ENCODE measurements at places on chromosomes 1 and 21.

DNA sequence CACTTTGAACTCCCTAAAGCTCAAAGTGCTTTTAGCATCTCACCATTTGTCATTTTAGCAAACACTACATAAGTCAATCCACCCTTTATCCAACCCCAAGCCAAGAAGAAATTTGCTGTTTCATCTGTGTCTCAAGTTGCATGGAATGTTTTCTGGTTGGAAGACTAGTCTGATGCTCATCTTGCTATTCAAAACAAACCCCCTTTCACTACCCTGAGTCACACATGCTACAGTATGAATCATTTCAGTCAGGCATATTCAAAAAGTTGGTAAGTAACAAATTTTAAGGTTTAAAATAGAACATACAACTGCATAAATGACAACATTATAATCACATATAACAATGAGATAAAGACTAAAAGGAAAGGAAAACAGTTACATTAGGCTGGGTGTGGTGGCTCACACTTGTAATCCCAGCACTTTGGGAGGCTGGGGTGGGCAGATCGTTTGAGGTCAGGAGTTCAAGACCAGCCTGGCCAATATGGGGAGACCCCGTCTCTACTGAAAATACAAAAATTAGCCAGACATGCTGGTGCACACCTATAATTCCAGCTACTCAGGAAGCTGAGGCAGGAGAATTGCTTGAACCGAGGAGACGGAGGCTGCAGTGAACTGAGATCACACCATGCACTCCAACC, 38.7 kb downstream of the DSTYK start:
- no peaks in the 10 kb centered on the region for H3K27me3 ChIP-seq
- no peak for DNase-seq
- no peaks in the 10 kb centered on the region for H3K4me1 ChIP-seq
- H3K4me3 ChIP-seq = no peak overlapping the region
- no peak overlapping the region for H3K27ac ChIP-seq
- H3K36me3 ChIP-seq = peaks cover 32% of the 10 kb centered on the region

- H3K4me3 ChIP-seq = peak overlapping the region; percentile 10
- no peaks in the 10 kb centered on the region for H3K36me3 ChIP-seq
- no peak for DNase-seq
- peaks cover 31% of the 10 kb centered on the region for H3K4me1 ChIP-seq
Observed at GRCh38 chr1:26409191-26409807, 1.3 kb upstream of the LIN28A start.

GRCh38 chr1:185495007-185495406, 178.0 kb upstream of the IVNS1ABP start:
- no peaks in the 10 kb centered on the region for H3K36me3 ChIP-seq
- H3K4me3 ChIP-seq = no peak overlapping the region
- no peak overlapping the region for H3K27ac ChIP-seq
- H3K27me3 ChIP-seq = no peaks in the 10 kb centered on the region
- no peak for DNase-seq

DNA sequence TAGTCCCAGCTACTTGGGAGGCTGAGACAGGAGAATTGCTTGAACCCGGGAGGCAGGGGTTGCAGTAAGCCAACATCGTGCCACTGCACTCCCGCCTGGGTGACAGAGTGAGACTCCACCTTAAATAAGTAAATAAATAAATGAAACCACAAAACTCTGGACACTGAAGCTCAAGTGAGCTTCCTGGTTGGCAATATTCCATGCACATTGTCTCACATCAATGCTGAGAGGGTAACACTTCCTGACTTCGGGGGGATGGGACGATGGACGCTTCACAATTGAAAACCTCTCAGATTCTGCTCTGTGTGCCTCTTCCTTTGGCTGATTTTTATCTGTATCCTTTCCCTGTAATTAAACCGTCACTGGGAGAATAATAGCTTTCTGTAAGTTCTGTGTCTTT, 70.0 kb upstream of the ZNF644 start:
- no peaks in the 10 kb centered on the region for H3K27me3 ChIP-seq
- H3K4me1 ChIP-seq = no peaks in the 10 kb centered on the region
- H3K27ac ChIP-seq = no peak overlapping the region
- DNase-seq = no peak
- H3K36me3 ChIP-seq = no peaks in the 10 kb centered on the region

DNA sequence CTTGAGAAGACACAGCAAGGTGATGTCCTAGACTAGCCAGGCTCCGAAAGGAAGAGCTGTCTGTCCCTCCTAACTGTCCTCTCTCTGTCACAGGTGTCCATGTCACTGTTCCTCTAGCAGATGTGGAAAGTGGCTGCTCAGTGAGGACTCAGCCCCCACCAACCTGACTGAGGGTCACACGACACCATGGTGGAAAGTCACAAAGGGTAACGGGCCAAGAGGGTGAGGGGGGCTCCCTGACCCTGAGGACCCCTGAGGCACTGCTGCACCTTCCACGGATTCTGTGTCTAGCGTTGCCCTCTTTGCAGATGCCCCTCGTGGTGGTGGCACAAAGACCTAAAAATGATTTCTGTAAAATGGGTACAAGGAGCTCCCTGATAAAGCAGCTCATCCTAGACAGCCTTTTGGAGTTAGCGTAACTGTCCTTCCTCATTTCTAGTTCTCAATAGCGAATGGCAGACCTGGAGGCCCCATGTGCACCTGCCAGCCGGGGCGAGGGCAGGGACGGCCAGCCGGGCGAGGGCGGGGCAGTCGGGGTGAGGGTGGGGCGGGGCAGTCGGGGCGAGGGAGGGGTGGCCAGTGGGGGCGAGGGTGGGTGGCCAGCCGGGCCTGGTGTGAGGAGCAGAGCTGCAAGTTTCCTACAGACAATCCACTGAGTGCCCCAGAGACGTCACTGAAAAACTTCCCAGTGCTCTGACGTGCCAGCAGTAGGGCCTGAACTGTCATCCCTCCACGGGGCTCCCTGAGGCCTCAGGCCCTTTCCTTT, 23.4 kb downstream of the POFUT2 start:
- no peak for DNase-seq
- peaks cover 39% of the 10 kb centered on the region for H3K36me3 ChIP-seq

All from CD4-positive, alpha-beta T cell (primary cell).